T-helper 2 cell (primary cell): ENCODE measurements at places on chromosomes 16 and 17.

DNA sequence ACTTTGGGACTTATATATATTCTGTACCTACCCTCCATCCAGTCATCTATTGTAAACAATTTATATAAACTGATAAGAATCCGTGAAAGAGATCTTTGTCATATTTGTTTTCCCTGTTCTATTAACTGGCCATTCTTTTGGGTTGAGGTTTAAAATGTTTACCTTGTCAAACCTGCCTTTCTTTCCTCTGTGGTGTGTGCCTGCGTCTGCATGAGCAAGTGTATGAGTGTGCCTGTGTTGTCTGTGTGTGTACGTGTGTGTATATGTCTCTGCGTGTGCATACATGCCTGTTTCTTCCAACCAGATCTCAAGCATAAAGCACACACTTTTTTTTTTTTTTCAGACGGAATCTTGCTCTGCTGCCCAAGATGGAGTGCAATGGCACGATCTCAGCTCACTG is 201.5 kb downstream of the C16orf95 start:
- DNase-seq: no peak

- no peak for DNase-seq
Measured at GRCh38 chr16:65500919-65501318, 379.1 kb upstream of the CDH11 start.

- no peak for DNase-seq
Measured at GRCh38 chr16:2257726-2258125, 6.3 kb upstream of the ECI1 start.

- no peak for DNase-seq
Measured at GRCh38 chr16:19020689-19021088, 37.0 kb downstream of the TMC7 start.

- DNase-seq: no peak
Measured at GRCh38 chr16:11356573-11357331, 11.5 kb downstream of the RMI2 start.

DNA sequence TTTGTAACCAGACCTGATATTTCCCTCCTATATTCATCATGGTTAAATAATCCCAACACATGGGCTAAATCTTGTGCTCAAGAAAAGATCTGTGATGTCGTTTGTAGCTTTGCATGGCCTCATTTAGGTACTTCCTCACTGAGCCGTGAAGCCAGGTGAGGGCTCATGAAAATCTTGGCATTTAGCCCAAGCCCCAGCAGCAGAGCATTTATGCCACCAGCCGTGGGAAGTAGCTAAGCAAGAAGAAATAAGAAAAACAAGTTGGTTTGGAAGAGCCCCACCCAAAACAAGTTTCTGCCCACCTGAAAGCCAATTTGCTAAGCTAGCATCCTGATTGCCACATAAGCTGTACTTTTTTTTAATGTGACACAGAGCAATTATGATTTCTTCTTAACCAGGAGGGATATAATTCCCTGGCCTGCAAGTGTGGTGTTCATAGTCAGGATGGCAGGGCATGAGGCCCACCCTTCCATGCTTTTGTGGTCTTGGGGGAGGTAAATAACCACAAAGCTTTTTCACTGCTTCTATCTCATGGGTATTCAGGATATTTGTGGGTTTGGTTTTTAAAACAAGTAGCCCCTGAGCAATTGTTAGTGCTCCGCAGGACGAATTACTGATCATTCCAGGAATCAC is 10.5 kb downstream of the TMIGD1 start:
- no peak for DNase-seq

GRCh38 chr17:58595194-58595792 is 80.9 kb upstream of the MTMR4 start:
- no peak for DNase-seq

DNA sequence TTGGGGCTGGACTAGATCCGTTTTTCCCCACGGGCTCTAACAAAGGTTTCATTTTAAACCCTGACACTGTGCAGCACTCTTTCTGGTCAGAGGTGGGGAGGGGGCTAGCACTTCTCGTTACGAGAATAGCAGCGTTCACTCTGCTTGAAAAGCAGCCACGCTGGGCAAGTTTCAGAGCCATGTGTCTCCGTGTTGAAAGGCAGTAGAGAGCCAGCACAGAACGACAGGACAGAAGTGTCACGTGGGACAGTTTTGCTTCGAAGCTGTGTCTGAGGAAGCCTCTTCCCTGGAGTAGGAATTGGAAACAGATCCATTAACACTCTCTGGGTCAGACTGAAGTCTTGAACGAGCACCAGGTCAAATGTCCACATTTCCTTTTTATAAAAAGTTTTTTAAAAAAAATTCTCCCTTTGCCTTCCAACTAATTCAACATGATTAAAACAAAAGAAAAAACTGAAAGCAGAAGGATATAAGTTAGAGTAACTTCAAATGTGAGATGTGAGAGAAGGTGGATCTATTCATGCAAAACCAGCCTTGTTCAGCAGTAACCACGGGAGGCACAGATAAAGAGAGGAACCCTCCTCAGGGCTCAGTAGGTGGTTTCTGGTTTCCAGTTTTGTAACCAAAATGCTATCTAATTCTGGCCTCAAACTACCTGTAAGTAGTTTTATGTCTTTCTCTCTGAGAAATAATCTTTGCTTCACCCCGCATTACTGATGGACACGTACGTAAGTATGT is 65.0 kb downstream of the SMG6 start:
- DNase-seq: no peak

- DNase-seq: no peak
Measured at GRCh38 chr17:42097691-42098631, at the start of gene ZNF385C. Gene ZNF385C, minus strand, starts transcription at chr17:42098473. Its CDS starts 35,417 bp downstream, at chr17:42063056.
